ENCODE measurements at places on chromosomes 1 and 21.
A peak's percentile ranks its signal among the peaks of the same experiment; 100 is the strongest.

- no peak for DNase-seq
These were observed 177.1 kb downstream of the ETS2 start for GRCh38 chr21:38982804-38983203.

- no peak for DNase-seq
These were observed 87.0 kb upstream of the VAMP3 start for GRCh38 chr1:7684132-7684531.

DNA sequence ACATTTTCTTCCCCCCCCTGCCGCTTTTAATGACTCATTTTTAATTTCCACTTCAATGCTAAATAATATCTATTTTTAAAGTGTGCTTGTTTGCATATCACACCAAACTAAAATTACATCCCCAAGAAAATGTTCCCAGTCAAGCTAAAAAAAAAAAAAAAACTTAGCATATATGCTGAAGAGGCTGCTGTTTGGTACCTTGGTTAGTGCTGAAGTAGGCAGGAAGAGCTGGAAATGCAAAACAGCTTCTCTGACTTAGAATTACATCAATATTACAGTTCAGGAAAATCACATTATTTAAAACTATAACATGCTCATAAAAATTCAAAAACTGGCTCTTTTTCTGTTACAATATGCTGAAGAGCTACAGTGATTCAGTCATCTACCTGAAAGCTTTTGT is 372.3 kb downstream of the SMYD3 start:
- DNase-seq = no peak

DNA sequence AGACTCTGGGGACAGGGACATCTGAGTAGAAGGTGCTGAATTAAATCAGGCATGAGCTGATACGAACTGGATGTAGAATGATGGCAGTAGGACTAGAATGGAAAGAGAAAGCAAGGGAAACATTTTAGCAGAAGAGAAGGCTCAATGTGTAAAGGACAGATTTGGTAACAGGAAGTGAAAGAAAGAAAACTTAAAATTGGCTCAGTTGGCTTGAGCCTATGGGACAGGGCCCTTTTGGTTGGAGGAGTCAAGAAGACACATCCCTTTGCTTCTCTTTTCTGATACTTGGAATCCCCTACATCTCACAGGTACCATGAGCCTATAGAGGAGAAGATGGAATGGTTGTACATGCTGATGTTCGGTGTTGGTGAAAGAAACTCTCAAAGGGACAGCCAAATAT is 300.6 kb upstream of the PLXNA2 start:
- no peak for DNase-seq

- no peak for DNase-seq
These were observed 6.2 kb downstream of the ARHGEF16 start for GRCh38 chr1:3460672-3461131.

GRCh38 chr1:97314685-97315084 is 593.1 kb downstream of the PTBP2 start:
- no peak for DNase-seq

GRCh38 chr1:233673261-233673946 is 59.5 kb downstream of the KCNK1 start:
- no peak for DNase-seq

DNA sequence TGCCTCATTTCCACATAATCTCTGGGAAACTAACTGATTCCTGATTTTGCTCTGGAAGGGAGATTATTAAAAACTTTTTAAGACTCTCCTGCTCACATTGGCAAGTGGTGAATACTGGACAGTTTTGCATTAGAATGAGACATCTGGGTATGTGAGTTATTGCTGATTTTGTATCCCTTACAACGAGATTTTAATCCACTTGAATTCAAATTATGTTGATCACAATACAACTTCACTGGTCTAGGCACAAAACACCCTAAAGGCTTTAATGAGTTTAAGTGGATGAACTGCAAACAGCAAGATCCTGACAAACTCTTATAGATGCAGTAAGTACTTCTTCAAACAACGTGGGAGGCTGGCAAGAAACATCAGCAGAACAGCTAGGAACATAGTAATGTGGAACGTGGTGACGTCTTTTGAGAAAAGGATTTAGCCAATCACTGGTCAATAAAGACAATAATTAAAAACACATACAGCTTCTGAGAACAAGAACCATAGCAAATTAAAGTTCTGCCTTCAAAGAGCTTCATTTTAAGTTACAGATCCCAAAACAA is 10.2 kb upstream of the LYPLAL1 start:
- DNase-seq = no peak

DNA sequence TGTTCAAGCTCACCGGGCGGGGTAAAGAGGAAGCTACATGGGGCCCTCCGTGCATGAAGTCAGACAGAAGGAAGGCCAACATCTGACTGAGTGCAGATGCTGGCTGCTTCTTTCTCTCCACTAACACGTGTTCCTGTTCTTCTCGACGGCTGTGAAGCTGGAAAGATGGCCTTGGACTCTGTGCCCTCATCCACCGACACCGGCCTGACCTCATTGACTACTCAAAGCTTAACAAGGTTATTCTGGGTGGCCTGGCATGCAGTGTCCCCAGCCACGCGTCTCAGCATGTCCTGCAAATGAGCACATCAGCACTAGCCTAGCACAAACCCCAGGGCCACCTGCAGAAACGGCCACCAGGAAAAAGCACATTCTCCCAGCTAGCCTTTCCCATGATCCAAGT is 41.2 kb downstream of the ACTN2 start:
- DNase-seq = peak; percentile 36

GRCh38 chr1:54997711-54997986 is 1.1 kb upstream of the BSND start:
- no peak for DNase-seq

DNA sequence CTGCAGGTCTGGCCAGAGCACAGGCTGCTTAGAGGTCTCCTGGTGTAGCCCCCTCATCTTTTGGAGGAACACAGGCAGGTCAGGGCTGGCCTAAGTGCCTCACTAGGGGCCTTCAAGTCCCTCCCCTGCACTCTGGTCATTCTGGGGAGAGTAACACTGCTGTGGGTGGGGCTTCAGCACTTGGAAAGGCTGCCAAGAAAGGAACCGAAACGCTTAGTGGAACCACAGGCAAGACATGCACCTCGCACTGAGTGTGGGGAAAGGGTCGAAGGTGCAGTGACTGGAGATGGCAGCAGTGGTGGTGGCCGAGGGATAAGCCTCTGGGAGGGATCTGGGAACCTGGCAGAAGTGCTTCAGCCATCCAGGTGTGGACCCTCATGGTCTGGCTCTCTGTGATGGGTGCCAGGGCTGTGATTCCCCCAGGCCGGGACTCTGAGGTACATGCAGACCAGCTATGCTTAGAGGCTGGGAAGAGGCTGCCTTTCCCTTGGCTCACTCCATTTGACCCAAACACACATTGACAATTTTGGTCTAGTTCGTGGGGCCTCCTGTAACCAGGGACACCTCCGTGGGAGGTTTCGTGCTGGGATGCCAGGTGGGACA is 182.9 kb upstream of the CSF3R start:
- DNase-seq = no peak

DNA sequence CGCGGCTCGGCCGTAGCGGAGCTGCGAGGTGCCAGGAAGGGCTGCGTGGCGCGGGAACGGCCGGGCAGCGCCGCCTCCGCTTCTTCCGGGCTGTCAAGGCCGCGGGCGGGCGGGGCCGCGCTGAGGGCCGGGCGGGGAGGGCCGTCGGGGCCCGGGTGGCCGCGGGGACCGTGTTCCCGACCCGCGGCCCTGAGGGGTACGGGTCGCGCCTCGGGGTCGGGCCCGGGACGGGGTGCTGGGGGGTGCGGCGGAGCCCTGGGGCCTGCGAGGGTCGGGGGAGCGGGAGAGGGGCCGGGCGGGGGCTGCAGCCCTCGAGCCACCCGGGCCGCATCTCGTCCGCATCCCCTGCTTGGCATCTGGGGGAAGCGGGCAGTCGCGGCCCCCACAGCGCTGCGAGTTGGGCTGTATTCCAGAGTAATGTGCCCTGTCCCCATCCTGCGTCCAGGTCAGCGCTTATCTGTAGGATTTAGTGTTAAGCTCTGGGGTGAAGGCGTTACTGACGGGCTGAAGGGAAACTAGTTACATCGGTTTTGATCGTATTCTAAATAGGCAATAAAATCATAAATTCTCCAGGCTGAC is 379 bp downstream of the RER1 start:
- DNase-seq = no peak

- no peak for DNase-seq
These were observed 759 bp downstream of the SMYD3 start for GRCh38 chr1:246506367-246506673.

- DNase-seq = peak; percentile 50
These were observed 27.6 kb downstream of the IPP start for GRCh38 chr1:45722809-45723208.

DNA sequence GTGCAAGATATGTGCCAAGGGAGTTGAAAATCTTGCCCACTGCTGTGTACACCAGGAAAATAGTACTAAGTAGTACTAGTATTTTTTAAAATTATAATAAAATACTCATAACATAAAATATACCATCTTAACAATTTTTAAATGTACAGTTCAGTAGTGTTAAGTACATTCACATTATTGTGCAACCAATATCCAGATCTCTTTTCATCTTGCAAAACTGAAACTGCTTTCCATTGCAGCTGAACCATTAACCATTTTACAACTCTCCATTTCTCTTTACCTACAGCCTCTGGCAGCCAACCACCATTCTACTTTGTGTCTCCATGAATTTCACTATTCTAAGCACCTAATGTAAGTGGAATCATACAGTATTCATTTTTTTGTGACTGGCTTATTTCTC is 19.3 kb upstream of the RAB3GAP2 start:
- no peak for DNase-seq

Data from HL-60 (cell line).